ENCODE measurements at places on chromosomes 11 and 22.

- DNase-seq, result no peak
These were observed 130.9 kb upstream of the MPPED2 start for GRCh38 chr11:30717009-30717408.

DNA sequence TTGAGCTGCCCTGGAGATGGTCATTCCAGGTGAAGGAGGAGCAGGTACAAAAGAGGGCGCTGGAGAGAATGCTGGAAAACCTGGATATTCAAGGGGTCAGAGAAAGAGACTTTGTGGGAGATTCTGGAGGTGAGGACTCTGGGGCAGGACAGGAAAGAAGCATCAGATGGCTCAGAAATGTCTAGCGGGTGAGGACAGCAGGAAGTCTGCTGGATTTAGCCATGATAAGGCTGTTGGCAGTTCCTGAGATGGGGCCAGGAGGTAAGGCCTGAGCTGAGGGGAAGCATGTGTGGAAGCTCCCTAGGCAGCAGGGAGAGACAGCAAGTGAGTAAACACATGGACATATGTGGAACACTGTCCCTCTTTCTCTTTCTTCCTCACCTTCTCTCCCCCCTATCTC lies 1.5 kb downstream of the UPB1 start:
- no peak for DNase-seq

GRCh38 chr22:24833881-24834495 lies 28.0 kb downstream of the SGSM1 start:
- no peak for DNase-seq

- no peak for DNase-seq
These were observed 21.8 kb downstream of the OSBPL5 start for GRCh38 chr11:3143136-3143880.

- DNase-seq, result no peak
These were observed 178.2 kb downstream of the OPCML start for GRCh38 chr11:133354069-133354468.

DNA sequence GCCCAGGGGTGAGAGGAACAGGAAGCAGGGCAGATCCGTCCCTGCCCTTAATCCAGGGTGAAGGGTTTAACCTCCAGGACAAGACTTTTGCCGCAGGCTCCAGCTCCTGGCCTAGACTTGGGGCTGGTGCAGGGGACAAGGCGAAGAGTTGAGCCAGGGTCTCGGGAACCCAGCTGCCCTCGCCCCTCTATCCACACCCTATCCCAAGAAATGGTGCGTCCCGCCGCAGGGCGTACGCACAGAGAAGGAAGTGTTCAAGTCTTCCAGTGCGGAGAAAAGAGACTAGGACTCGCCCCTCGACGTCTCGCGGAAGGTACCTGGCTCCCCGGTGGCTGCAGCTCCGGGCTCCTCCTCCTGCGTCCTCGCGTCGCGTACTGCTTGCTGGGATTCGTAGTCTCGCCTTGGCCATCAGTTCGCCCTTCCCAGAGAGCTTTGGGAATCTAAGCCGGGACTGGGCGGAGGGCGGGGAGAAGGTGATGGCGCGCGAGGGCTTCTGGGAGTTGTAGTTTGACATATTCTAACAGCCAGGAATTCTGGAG lies at the start of gene ZMAT5:
TSS of gene ZMAT5 (minus strand) at position 376 of the 539 bp plus-strand sequence. CDS start 18,463 bp downstream, outside the sequence.
- DNase-seq, result peak; percentile 96

DNA sequence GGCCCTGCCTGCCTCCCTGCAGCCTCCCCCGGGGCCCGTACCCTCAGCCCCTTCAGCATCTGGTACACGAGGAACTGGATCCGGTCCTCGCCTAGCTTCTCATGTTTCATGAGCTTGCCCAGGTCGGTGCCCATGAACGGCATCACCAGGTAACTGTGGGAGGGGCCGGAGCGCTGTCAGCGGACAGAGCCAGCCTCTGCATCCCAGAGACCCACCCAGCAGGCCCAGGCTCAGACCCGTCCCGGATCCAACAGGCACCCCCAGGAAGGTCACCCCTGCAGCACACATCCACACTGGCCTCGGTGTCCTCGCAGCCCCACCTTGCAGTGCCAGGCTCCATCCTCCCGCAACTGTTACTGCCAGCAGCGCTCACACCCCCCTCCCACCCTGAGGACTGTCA lies 4.4 kb downstream of the MAPK12 start:
- DNase-seq, result no peak

- DNase-seq, result no peak
These were observed 999 bp upstream of the PDE2A start for GRCh38 chr11:72675221-72675620.

DNA sequence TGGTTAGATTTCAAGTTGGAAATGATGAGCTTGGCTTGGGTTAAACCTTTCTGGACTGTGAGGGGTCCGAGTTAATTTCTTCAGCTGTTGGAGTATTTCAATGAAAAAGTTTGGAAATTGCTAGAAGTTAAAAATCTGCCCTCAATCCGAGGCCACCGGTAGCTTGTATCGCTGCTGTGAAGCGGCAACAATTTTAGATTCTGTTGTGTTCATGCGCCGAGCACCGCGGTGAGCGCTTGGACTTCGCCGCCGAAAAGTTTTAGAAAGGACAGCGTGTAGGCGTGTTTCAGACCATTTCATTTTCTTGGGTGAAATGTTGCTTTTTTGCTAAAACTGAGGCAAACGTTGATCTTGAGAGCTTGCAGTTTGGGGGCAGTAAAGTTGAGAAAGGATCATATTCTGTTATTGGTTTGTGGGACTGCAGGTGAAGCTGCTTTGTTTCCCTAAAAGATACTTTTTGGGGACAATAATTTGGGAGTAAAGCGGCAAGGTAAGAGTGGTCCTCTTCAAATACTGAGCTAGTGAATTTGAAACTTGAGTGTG lies 928 bp downstream of the FBXO7 start:
- peak; percentile 50 for DNase-seq

DNA sequence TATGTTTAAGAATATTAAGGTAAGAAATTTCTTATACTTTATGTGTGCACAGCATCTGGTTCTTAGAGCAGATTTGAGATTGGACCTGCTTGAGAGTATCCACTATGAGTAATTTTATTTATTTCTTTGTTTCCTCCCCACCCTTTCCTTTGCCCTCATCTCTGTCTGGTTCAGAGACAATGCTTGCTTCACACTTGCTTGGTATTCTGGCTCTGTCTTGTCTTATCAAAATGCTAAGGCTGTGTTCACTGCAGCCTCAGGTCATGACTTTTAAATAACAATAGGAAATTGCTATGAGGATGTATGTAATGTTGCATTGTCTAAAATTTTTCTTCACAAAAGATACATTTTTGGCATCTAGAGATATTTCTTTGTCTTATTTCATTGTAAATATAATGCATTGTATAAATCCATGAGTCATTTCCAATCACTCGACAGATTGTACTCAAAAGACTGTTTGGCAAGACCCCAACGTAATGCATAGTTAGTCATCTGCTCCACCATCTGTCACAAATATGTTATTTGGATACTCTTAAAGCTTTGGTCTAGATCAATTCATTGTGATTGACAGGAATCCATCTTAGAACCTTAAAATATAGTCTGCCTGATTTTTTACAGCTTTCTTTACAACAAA lies 395.7 kb downstream of the AASDHPPT start:
- DNase-seq, result no peak

DNA sequence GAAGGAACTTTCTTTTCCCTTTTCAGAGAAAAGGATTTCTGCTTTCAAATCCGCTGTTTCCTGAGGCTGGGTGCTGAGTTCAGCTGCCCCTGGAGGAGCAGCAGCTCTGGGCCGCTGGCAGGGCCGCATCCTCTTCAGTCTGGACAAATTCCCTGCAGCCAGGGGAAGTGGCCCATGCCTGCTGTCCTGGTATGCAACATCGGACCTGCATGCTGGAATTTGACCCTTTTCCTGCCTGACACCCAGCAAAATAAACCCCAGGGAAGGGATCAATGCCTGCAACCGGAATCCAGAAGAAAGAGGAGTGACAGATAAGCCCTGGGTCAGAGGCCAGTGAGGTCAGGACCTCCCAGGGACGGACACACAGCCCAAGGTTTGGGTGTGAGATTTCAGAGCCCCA lies 54.1 kb upstream of the LINC01488 start:
- DNase-seq, result no peak

- DNase-seq, result no peak
These were observed 34.0 kb downstream of the WNT7B start for GRCh38 chr22:45942787-45943493.

Data from activated CD4-positive, alpha-beta T cell treated with anti-CD3 and anti-CD28 coated beads for 36 hours (primary cell).